ENCODE measurements at places on chromosomes 4 and X. TPM values are rescaled to one million over a fixed set of nuclear protein-coding genes. Genes with fewer than 3 reads are reported as not detected.

DNA sequence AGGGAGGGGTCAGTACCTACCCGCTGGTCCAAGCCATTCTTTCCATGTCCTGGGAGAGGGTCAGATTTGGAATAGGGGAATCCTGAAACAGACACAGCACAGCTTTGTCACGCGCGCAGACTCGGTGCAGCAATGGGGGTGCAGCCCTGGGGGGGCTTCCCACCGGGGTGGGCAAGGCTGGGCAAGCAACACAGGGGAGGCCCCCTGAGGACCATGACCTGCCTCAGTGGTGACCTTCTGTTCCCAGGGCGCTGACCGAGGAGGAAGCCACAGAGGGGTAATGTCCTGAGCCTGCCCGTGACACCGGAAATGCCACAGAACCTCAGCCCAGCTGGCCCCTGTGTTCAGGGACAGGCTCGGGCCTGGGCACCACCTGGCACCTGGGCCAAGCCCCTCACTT, 53.2 kb upstream of the AFAP1 start:
- no peak for DNase-seq

- DNase-seq = no peak
Observed at GRCh38 chr4:7027913-7028312, 15.3 kb upstream of the TADA2B start.

DNA sequence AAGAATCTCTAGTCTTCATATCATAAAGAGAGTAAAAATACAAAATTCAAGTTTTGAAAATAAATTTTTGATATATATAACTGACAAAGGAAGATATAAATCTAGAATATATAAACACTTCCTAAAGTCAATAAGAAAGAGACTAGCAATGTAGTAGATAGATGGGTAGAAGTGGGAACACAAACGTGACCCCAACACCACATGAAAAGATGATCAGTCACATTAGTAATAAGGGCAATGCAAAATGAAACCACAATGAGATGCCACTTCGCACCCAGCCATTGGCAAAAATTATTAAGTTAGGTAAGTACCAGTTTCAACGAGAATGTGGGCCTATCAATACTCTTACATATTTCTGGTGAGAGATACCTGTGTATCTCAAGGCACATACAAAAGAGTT, 106.5 kb downstream of the EGF start:
- no peak for DNase-seq

ADH7 gene
- not detected for total RNA-seq

DNA sequence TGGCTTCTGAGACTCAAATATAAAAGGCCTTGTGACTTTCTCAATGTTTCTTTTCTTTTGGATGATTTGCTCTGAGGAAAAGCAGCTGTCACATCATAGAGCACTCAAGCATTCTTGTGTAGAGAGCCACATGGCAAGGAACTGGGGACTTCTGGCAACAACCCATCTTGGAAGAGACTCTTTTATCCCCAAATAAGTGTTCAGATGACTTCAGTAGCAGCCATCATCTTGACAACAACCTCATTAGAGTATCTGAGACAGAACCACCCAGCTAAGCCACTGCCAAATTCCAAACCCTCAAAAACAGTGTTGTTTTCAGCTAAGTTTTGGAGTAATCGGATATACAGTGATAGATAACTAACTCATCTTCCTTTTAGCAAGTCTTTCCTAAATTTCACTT, 1431.7 kb upstream of the IGFBP7 start:
- DNase-seq = no peak

DNA sequence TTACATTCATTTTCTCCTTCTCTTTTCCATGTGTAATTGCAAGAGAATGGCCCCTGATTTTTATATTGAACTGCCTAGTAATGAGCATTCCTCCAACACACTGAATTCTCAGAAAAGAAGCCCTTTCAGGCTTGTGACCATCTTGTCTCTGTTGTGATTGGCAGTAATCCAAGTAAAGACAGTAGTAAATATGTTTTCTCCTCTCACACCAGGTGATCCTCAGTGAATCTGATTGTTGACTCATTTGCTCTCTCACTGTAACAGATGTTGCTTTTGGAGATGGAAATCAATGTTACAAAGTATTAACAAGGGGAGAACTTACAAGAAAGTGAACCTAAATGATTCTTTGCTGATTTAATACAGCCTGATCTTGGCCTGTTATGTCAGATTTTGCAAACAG, 271.0 kb downstream of the AFF2 start:
- no peak for DNase-seq

DNA sequence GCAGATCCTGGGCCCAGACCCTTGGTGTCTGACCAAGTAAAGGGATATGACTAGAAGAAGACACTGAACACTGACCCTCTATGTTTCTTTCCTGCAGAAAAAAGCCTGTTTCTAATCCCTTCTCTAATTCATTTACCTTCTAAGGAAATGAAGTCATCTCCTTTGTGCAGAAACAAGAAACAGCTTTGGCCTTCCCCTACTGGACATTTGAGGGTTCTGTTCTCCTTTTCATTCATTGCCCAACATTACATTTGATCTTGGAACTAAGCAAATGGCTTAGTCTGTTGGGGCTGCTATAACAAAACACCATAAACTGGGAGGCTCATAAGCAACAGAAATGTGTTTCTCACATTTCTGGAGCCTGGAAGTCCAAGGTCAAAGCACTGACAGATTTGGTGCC, 20.0 kb downstream of the HCCS start:
- no peak for DNase-seq

GRCh38 chrX:104183685-104184084, 17.4 kb downstream of the FAM199X start:
- no peak for DNase-seq

Measured in activated T-helper 1 cell treated with anti-CD3 and anti-CD28 coated beads, Interleukin-12 subunit alpha, Interleukin-12 subunit beta, Interleukin-2, Interleukin-4 antibody, amounts not matched to agents 30 ng/mL and 10 ng/mL and 1 ng/mL, durations not matched to agents 14 hours and 24 hours and 36 hours (primary cell).